Endothelial cell (in vitro differentiated cells): ENCODE measurements at places on chromosomes 5 and 9. TPM values are rescaled to one million over a fixed set of nuclear protein-coding genes. Genes with fewer than 3 reads are reported as not detected.

GRCh38 chr9:97591535-97591934 lies 41.6 kb downstream of the TSTD2 start:
- no peak for DNase-seq
- H3K27ac ChIP-seq: no peak overlapping the region
- H3K4me3 ChIP-seq: no peak overlapping the region

AMBP gene
- total RNA-seq: not detected

IRX4 gene
- 0.72 TPM for total RNA-seq

SQSTM1 gene
- total RNA-seq: 82.2 TPM
